ENCODE measurements at places on chromosomes 6 and 20.

DNA sequence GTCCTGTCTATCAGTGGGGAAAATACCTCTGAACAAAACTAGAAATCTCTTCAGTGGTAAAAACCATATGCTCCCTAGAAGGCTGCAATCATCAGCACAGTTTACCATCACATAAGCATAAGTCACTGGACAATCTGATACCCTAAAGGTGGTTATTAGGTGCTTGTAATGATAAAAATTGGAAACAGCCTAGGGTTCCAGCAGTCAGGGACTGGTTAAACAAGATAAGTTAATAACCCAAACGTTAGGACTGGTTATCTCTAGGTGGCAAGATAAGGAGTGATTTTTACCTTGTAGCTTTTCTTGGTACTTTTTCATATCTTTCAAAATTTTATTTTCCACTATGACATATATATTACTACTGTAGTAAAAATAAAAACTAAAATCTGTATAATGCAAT is 11.0 kb downstream of the ECI2 start:
- DNase-seq: no peak

- DNase-seq: no peak
Observed at GRCh38 chr6:108565091-108565766, 4.5 kb downstream of the FOXO3 start.

DNA sequence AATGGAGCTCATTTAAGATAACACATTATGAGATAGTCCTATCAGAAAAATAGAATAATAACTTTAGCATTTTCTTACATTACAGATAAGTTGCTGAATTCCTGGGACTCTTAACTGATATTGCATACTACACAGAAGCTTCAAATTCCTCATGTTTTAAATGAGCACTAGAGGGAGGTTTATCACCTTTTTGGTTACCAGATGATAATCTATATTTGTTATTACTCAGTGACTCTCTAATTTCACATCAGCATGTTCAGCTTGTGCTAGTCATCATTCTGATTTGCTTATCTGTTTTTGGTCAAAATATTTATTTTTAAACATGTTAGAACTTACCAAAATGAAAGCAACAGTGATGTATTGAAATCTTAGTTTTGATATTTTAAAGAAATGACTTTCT is 20.5 kb upstream of the GJA10 start:
- DNase-seq: no peak

GRCh38 chr6:141248021-141248799 is 884.5 kb upstream of the GJE1 start:
- no peak for DNase-seq

DNA sequence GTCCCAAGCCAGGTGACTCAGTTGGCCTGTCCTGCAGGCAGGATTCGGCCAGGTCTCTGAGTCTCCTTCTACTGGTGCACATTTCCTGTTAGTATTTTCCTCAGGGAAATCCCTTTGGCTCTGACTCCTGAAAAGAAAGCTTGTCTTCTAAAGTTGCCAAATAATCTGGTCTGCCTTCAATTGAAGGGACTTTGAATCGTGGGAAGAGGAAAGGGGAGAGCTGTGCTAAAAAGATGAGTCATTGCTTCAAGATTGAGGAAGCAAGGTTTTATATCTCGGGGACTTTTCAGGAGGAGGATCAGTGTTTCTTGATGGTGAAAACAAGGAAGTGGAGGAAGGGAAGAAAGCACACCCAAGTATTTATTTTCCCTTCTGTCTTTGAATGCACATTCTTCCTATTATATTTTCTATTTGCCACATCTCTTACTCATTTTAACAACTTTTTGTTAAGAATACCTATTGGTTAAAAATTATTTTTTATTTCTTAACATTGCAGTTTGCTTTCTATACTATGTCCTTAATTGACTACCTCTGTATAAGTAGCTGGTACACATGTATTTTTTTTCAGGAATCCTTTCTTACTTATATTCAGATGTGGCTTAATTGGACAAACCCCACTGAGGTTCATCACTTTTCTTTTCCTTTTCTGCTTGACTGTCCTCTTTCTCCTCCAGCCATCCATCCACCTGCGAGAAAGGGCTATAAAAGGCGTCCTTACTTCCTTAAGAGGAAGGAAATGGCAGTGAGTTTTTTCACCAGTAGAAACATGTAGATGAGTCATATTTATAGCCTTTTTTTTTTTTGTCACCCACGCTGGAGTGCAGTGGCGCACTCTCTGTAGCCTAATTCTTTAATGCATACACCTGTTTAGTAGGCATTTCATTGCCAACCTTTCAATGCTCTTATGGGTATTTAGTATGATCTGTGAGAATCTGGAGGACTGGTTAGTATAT is 15.0 kb upstream of the IFNGR1 start:
- no peak for DNase-seq

DNA sequence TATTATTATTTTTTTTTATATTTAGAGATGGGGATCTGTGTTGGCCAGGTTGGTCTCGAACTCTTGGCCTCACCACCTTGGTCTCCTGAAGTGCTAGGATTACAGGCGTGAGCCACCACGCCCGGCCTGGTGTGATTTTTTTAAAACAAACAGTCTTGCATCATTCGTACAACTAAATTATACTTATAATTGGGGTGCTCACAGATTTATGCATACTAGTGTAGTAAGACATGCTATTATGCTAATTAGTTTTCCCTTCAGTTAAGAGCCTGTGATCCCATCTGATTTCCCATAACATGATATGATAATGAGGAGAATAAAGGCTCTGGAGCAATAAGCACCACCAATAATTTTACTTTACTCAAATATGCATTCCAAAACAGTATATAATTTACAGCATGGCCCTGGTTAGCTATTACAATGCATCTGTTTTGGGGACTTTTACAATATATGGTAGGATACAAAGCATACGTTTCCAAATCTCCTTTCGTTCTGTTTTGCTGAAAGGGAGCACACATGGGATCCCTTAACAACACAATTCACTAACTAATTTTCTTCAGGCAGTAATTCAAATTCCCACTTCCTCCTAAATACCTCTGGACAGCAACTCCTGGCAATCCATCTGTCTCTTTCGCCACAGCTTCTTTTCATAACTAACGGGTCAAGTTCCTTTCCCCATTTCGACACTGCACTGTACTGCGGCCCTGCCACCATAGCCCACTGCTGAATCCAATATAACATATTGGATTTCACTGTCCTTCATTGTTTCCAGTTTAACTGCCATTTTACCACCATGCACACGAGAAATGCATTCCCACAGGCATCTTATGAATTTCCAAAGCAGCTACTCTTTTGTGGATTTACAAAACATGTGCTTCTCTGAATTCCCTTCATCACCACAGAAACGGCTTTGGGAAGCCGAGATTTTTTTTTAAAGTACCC is 1.7 kb downstream of the NUDT3 start:
- DNase-seq: no peak

- no peak for DNase-seq
Observed at GRCh38 chr6:112202639-112203341, 51.6 kb downstream of the LAMA4 start.

GRCh38 chr6:120405947-120406346 is 928.3 kb downstream of the TBC1D32 start:
- DNase-seq: no peak

DNA sequence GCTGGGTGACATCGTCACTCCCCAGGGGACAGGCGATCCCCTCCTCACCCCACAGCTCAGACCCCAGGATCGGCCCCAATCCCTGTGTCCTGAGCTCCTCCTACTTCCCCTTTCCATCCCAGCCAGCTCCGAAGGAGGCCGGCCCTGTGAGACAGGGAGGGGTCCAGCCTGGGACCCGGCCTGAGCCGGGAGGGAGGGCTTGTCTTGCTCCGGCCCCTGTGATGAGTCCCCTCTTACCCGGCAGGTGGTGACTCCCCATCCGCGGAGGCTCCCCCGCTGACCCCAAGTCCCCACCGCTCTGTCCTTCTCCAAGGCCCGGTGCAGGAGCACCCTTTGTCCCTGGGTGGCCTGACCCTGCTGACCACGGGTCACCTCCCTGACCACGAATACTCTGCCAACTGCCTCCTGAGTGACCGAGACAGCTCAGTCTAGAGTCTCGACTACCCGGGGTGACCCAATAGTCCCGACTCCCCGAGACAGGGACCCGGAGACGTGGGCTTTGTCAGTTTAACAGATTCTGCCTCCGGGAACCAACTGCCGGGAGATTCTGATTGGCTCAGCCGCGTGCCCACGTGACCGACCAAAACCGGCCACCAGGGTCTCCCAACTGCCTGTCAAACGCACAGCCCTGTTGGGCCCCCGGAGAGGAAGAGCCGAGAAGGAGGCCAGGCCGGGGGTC is 187.4 kb upstream of the PROKR2 start:
- DNase-seq: no peak

DNA sequence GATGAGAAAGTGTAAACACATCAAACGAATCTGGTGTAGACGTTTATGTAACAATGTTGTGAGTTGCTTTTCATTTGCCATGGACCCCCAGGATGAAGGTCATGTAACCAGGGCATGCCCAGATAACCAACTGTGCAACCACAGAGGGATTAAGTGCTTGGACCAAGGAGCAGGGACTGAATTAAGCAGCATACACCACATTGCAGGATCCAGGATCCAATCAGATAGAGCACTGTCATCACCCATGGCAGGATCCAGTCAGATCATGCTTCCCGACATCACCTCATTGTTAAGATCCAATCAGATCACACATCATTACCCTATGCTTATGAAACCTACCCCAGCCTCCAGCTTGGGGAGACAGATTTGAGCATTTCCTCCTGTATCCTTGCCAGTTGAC is 74.3 kb upstream of the RCAN2 start:
- DNase-seq: no peak

GRCh38 chr6:35011096-35012041 is 122.3 kb downstream of the ANKS1A start:
- no peak for DNase-seq

GRCh38 chr6:12472601-12473038 is 182.5 kb downstream of the EDN1 start:
- no peak for DNase-seq

- DNase-seq: no peak
Observed at GRCh38 chr20:22555791-22556564, 28.4 kb downstream of the FOXA2 start.
